Activated CD8-positive, alpha-beta T cell treated with anti-CD3 and anti-CD28 coated beads, Interleukin-2, amount 10 ng/mL, durations not matched to agents 7 days and 5 days (primary cell): ENCODE measurements at places on chromosomes 12 and 14.

DNA sequence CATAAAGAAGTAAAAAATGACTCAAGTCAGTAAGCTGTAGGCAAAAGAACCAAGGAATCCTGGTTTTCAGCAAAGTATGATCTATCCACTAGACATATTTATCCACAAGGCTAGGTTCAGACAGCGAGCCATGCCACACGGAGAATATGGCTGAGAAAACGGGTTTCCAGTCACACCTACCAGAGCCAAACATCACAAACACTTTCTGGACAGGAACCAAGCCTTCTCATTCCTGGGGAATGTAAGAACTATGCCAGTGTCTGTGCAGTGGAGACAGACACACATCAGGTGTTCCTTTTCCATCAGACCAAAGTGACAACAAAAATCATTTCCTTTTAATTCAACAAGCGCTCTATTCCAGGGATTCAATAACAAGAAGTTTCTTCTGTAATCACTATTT is 41.1 kb downstream of the AREL1 start:
- DNase-seq = no peak

DNA sequence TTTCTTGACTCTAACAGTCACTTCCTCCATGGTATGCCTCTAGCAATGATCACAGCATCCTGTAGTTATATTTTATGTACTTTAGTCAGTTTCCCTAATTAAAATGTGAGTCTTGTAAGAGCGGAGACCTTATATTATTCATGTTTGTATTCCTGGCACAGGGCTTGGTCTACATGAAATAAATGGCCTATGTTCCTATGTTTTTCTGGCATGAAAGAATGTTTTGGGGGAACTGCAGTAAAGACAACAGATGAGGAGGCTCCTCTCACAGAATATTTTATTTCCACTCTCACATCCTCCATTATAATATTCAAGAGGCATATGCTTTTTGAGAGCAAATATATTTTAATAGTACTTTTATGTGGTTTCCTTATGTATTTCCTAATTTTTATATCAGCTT is 429.8 kb upstream of the PDE3A start:
- no peak for DNase-seq

- DNase-seq = peak; percentile 23
Observed at GRCh38 chr12:63068857-63069442, 82.1 kb downstream of the AVPR1A start.

DNA sequence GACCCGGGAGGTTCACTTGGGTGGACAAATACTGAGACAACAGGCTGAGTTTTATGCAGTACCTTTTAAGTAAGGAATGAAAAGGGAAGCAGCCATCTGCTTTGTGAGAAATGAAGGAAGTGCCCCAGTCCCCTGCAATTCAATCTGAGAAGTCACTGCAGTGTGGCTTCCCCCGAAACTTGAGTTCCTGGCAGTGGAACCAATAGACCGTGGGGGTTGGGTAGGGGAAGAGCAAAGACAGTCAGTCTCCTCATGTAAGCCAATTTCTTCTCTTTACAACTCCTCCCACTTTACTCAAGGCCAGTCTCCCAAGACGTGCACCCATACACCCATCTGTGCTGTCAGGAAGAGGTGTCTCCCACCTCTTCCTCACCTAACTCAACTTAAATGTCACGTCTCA is 206.5 kb downstream of the BCAT1 start:
- DNase-seq = peak; percentile 26

DNA sequence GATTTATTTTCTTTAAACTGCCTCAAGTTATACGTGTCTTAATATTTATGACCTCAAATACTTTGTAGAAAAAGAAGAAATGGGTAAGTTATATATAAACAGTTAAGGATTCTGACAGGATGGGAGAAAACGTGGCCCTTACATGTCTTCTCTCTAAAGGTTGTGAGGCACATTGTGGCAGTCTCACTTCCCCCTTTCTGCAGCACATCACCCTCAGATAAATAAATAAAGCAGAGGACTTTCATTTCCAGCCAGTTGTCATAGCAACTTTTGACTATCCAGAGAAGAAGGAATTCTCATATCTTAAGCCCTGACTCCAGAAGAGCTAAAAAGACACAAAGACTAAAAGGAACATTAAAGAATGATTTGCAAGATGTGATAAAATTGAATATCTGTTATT is 28.8 kb upstream of the CEP83 start:
- DNase-seq = no peak

- no peak for DNase-seq
Observed at GRCh38 chr12:73221836-73222235, 949.7 kb downstream of the TRHDE start.

DNA sequence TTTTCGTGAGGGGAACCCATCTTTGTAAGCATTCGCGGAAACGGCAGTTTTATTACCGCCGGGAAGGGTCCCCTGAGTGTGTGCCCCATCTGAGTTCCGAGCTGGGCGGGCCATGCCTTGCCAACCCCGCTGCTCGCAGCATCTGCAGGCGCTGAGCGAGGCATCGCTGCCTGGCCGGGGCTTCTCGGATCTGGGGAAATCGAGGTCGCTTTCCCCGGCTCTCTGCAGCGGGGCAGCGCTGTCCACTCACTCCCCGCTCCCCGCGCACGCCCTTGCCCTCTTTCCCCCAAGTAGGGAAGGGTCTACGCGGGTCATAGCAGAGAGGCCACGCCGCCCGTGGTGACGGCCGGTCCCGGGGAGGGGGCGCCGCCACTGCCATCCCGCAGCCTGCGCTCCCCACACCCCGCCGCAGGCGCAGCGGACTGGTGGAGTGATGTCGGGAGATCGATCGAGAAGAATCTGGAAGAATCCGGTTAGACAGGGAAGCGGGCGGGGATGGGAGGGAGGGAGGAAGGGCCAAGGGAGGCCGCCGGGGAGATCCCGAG is 507 bp upstream of the FKBP4 start:
- peak; percentile 43 for DNase-seq

- DNase-seq = peak; percentile 72
Observed at GRCh38 chr14:70622111-70622712, 19.5 kb upstream of the TTC9 start.

DNA sequence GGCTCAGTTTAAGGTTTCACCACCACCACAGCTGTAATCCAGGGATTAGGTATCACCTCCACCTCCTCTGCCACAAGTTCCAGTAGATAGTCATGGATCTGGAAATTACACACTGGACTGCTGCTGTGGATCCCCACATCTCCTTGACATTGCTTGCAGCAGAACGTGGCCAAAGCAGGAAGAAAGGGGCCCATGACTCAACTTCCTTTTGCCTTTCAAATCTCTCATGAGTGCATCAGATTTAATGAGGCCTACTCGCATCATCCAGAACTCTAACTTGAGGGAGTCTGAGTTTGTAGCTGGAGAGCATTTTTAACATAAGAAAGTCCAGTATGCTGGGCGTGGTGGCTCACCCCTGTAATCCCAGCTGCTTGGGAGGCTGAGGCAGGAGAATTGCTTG is 29.2 kb upstream of the TMED10 start:
- DNase-seq = peak; percentile 44

DNA sequence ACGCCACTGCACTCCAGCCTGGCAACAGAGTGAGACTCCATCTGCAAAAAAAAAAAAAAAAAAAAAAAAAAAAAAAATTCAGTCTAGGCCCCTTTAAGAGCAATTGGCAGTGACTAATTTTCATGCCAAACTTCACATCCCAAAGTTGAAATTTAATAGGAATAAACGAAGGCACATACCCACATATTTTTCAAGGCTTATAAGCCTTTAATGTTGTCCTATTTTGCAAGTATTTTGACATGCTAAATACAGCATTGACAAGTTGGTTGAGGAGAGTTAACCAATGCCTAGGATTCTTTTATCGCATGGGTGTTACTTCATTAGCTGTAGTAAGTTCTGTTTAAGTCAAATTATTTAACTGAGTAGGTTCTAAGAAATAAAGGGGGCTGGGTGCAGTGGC is 23.5 kb upstream of the HIP1R start:
- DNase-seq = no peak

- DNase-seq = no peak
Observed at GRCh38 chr12:100632445-100632892, 59.0 kb downstream of the GAS2L3 start.

DNA sequence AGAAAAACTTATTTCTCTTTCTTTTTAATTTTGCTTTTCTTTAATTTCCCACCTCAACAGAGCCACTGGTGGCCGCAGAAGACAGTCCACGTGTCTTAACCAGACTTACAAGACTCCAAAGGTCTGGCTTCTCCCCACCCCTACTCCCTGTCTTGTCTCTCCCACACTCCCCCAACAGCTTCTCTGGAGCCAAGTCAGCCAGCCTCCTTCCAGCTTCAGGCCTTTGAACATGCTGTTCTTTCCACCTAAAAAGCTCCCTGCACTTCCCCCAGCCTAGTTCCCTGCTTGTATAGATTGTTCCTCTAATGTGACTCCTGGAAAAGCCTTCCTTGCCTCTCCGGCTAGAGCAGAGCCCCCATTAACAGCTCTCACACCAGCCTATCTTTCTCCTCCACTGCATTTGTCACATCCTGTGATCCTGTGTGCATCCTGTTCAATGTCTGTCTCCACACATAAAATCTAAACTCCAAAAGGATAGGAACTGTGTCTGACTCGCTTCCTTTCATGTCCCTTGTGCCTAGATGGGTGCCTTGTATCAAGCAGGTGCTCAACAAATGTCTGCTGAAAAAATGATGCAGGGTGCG is 7.8 kb upstream of the DYNLL1 start:
- no peak for DNase-seq

- DNase-seq = no peak
Observed at GRCh38 chr14:75299059-75299458, 20.4 kb downstream of the FOS start.

DNA sequence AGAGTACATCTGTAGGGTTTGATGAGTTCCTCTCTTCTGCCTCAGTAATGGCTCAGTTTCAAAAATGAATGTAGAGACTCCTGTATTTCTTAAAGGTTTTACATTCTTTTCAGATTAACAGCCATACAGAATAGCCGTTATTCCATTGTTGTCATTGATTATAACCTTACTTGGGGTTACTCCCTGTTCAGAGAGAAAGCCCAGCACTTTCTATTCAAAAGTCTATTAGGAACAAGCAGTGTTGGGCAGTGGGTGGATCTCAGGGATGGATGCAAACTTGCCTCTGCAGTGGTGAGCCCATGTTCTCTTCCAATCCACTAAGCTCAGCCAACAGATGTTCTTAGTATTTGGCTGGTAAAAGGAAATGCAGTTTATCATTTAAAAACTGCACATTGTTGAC is 342.6 kb upstream of the E2F7 start:
- no peak for DNase-seq

GRCh38 chr12:121001060-121001459 is 15.2 kb downstream of the C12orf43 start:
- no peak for DNase-seq

DNA sequence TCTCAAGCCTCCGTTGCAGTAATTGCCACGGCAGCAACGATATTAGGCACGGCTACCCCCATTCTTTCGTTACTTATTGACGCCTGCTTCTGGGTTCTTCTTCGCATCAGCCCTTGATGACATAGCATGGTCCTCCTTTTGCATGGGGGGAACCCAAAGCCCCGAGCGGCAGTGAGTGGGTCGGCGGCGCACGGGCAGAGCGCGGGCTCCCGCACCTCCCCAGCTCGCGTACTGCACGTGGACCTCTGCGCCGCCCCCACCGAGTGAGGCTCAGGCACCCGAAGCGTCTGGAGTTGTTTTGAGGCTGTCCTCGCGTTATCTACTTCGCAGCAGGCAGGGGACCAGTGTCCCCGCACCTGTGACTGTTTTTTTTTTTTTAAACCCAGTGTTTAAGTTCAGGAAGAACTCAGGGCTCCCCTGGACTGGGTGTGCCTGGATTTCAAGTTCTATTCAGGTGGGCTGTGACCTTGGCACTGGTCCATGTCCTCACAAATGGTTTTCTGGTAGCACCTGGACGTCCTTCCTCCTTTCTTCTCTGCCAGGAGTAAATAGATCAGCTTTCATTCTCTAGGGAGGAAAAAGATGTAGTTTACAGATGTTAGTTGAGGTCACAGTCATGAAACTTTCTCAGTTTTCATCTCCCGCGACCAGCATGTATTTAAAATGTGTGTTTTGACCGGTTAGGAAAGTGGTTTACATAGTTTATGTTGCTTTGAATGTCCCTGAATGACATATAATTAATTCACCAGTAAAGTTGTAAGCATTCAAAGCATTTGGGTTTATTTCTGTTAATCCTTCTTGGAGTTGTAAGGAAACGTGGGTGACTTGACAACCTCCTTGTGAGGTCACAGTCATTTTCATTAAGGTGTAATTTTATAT is 1.4 kb upstream of the FOXN4 start:
- no peak for DNase-seq

- DNase-seq = no peak
Observed at GRCh38 chr14:35594616-35595015, 60.7 kb downstream of the INSM2 start.

DNA sequence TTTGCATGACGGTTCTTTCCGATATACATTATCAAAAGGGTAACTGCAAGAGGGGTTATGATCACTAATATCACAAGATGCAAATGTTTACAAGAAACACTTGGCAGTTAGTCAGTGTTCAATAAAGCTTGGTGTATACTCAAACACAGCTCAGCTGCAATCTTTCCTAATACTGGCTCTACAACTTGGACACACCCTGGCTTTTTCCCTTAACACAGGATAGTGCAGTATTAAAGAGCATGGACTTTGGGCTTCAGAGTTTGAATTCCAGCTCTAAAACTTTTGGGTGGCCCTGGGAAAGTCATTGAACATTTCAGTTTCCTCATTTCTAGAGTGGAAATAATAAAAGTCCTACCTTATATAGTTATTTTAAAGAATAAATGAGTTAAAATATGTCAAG is 107.0 kb downstream of the HECTD4 start:
- no peak for DNase-seq

DNA sequence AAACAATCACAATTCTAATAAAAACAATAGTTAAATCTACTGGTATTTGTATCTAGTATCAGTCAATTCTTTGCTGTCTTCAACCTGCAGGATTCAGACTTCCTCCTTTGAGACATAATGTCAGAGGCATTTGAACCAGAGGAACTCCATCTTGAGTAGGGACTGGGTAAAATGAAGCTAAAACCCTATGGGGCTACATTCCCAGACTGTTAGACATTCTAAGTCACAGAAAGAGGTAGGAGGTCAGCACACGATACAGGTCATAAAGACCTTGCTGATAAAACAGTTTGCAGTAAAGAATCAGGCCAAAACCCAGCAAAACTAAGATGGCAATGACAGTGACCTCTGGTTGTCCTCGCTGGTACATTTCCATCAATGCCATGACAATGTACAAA is 48.2 kb upstream of the MAP3K9 start:
- DNase-seq = no peak

- no peak for DNase-seq
Observed at GRCh38 chr12:79374545-79374944, 316.2 kb downstream of the PAWR start.
